ENCODE measurements at places on chromosomes 2 and 18. TPM values are rescaled to one million over a fixed set of nuclear protein-coding genes. Genes with fewer than 3 reads are reported as not detected.

Gene CD8A
- total RNA-seq, result not detected

Gene VIT
- total RNA-seq, result 34.0 TPM

GRCh38 chr2:240869956-240870875, 1.6 kb downstream of the AGXT start:
- no peak for DNase-seq

- no peak for DNase-seq
Measured at GRCh38 chr18:10707294-10707693, 181.5 kb downstream of the NAPG start.

GRCh38 chr18:36375118-36375517, 77.6 kb downstream of the FHOD3 start:
- no peak for DNase-seq
